ENCODE measurements at places on chromosomes 12 and 14.

- no peak for DNase-seq
These were observed 361.9 kb downstream of the BCL11B start for GRCh38 chr14:98910061-98910460.

GRCh38 chr14:90508536-90509254 lies 111.9 kb downstream of the CALM1 start:
- DNase-seq = no peak

GRCh38 chr12:39145175-39145999 lies 240.0 kb upstream of the CPNE8 start:
- DNase-seq = no peak

DNA sequence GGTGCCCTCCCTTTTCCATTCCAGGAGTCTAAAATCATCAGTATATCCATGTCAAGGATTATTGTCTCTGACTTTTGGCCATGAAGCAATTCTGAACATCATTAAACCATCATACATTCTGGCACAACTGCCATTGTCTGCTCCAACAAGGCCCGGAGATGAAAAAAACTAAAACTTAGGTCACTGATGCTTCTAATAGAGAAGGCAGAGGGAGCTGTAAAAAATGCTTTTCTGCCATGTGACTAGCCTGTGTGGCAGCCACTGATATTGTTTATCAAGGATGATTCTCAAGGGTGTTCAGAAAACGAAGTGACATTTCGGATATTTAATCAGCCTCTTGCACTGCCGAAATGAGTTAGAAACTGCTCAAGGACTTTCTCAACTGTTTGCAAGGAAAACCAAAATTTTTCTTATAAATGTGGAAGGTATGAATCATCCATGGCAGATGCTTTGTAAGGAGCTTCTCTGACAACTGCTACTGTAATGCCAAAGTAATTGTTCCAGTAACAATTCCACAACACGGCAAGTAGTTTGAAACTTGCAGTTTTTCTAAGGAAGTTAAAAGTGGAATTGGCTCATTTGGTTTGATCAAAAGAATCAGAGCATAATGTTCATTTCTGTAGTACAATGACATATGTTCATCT lies 1076.5 kb upstream of the FLRT2 start:
- no peak for DNase-seq

DNA sequence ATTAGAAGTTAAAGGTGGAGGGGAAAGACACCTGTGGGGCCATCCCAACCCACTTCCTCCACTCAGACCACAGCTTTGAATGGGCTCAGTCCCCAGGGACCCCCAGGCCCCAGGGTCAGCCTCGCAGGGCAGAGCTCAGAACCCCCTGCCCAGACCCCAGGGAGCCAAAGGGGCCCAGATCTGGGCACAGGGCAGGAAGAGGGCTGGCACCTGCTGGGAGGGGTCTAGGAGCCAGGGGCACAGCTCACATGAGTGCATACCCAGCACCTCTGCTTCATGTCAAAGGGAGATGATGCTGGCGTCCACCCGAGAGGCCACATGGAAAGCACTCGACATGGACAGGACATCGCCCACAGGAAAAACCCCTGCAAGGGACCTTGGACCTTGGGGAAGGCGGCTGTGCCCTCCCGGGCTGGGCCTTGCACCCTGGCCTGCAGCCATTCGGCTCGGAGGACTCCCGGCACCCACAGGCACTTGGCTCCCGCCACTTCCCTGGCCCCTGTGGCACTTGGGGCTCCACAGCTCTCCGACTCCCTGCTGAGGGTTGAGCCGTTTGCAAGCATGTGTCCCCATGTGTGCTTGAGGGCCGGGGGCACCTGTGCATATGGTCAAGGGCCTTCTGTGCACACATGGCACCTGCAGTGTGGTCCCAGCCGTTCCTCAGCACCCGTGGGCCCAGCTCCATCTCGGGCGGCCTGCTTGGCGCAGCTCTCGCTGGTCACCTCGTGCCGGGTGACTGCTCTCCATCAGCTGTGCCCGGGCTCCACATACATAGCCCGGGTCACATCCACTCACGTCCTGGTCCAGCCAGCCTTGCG lies 7.8 kb upstream of the AMN start:
- DNase-seq = no peak

- no peak for DNase-seq
These were observed 55.6 kb downstream of the TSPAN9 start for GRCh38 chr12:3132636-3133404.

- no peak for DNase-seq
These were observed 426.0 kb downstream of the DAD1 start for GRCh38 chr14:22163051-22163450.

DNA sequence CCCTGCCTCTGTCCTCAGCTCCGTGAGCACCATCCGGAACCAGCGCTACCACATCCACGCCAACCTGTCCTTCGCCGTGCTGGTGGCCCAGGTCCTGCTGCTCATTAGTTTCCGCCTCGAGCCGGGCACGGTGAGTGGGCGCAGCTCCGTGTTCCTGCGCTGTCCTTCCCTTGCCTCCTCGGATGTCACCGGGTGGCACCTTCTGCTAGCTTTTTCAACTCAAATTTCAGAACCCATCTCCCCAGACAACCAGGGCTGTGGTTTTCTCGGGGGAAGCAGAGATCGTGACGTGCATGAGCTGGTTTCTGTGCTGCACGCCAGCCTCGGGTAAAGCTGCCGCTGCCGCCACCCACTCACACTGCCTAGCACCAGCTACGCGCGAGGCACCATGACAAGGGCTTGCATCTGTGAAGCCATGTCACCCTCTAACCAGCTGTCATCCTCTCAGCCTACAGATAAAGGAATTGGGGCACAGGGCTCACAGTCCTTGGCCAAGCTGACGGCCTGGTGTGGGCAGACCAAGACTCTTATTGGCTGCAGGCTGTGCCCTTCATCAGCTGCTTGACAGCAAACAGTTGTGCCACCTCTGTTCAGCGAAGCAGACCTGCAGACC lies 152.1 kb downstream of the ADGRD1 start:
- peak; percentile 18 for DNase-seq

DNA sequence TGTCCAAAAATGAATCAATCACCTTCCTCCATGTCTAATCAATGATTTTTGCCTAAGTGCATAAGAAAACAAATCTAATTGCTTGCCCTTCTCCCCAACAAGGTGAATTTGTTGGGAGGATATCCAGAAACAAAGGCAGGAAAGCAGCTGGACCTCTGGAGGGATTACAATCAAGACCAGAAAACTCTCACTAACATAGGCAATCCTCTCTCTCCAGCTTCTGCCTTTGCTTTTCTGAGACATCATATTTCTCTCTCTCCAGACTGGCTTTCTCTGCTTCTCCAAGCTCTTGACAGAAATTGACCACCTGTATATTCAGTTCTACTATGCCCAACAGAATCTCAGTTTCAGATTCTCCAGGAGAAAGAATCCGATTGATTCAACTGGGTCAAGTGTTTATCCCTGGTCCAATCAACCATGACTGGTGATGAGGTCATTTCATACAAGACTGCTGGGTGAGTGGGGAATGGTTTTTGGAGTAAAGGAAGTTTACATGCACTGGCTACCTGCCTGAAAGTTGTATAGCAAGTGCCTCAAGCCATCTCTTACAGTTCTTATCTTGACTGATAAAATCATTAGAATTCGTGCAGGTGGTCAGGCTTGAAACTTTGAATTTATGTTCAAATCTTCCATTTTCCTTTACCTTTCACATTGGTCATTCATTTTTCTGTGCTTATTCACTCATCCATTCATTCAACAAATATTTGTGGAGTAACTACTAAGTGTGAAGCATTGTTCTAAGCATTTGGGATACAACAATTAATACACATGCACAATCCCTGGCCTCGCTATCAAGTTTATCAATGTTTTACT lies 22.2 kb upstream of the CFAP54 start:
- DNase-seq = no peak
